ENCODE measurements at places on chromosomes 12 and 14.

DNA sequence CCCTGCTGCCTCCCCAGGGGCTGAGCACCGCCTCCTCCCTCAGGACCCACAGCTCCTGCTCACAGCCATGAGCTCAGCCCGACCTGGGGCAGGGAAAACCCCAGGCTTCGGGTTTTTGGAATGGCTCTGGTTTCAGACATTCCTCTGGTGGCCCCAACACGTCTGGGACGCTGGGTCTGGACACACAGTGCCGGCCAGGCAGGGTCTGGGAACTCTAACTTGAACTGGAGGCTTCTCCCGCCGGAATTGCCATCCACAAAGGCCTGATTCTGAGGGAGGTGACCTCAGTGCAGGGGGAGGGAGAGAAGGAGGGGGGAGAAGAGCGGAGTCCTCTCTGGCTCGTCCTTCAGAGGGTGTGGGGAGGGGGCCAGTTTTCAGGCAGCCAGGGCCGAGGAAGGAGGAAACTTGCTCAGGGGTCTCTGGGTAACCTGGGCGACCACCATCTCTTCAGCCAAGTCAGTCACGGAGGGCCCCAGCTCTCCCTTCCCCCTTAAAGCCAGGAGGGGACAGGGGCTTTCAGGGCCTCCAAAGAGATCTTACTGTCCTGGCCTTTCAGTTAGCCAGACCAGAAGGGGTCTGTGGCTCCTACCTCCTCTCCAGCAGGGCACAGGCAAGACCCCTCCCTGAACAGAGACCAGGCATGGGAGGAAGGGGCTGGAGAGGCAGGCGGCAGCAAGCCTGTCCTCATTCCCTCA lies 19.4 kb downstream of the NCKAP5L start:
- no peak for DNase-seq

DNA sequence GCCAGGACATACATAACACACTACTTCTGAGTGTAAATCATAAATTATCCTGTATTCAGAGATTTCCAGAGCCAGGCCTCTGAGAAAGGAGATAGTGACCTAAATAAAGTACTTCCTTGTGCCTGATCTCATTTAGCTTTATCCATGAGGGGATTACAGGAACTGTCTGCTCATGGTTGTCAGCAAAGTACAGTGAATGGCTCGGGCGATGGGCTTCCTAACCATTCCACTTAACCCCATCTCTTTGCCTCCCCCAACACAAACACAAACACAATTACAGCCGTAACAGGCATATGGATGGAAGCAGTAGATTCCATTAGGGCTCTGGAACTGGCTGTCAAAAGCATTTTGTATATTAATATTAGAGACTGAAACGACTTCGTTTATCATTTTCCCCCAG lies 206.7 kb upstream of the CPNE8 start:
- no peak for DNase-seq

DNA sequence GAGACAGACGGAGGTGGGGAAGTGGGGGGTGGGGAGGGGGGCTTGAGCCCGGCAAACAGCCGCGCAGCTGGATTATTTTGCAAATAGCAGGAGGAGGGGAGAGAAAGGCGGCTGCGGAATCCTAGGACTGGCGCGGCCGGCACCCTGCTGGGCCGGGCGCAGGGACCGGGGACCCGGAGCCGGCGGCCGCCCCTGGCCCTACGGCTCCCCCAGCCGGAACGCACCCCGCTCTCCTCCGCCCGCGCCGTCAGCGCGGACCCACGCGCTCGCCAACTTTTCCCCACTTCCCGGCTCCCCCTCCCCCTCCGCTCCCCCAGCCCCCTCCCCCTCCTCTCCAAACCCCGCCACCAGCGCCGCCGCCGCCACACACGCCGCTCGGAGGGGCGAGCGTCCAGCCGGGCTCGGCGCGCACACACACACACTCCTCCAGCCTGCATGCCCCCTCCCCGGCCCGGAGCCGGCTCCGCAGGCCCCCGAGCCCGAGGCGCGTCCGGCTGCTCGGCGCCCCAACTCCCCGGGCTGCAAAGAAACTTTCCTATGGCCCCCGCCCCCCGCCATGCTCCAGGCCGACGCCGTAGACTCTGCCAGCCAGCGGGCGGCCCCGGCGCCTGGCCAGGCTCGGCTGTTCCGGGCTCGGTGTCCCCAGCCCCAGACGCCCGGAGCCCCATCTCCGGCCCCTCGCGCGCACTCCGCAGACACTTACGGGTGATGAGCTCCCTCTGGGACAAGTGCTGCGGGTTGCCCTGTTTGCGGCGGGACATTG lies 1.4 kb downstream of the BCL11B start:
- DNase-seq: no peak

- DNase-seq: peak; percentile 69
Observed at GRCh38 chr14:105527826-105528585, 1.6 kb downstream of the TMEM121 start.

DNA sequence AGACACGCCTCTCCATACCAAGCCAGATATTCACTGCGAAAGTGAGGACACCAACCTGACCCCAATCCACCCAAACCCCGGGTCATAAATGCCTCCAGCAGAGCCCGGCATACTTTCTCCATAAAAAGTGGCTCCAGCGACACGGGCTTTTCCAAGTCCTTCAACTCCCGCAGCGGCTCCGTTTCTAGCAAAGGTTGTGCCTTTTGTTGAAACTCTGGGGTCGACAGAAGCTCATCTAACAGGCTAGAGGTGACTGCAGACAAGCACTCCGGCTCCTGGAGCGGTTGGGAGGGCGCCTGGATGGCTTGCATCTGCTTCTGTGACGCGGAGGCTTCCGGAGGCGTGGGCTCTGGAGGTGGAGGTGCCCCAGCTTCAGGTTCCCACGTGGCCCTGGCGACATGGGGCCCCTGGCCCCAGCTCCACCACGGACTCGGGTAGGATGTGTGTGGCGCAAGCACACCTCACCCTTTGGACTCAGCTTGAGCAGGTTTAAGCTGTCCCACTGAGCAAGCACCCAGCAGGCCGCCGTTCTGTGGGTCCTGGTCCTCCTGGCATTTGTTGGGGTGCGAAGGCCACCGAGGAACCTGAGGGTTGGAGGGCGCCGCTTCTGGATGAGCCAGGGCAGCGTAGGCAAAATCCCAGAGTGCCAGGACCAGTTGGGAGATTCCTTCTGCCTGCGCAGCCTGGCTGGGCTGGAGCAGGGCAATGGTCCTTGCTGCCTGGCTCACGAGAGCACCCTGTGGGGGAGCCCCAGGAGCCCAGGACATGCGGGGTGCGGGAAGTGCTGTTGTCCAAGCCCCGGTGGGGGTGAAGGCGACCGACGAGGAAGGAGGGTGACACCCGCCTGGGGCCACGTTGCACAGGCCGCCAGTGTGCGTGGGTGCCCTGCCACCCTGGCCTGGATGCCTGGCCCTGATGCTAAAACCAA lies 186.3 kb downstream of the ALG10 start:
- no peak for DNase-seq

DNA sequence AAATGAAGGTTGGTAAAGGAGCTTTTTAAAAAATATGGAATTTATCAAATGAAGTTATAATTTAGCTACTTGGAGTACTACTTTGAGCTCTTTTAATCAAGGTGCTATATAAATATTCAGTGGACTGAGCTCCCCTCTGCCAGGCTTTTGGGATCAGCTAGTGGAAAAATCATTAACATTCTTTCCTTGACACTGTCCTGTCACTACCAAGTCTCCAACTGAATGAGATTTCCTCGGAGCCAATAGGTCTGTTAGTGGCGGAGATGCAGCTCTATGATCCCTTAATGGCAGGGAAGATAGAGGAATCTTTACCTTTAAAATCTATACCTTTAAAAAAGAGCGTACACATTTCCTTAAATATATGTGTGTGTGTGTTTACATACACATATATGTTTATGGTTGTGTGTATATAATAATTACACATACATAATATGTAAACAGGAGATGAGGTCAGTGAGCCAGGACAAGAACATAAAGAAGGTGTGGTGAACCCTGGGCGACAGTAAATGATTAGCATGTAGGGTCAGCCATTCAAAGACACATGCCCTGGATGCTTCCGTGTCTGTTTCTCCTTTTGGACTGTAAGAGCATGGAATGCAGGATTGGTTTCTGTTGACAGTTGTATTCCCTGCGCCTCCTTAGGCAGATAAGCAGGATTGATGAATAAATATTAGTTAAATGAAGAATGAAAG lies 47.7 kb upstream of the ATP2A2 start:
- DNase-seq: no peak

- DNase-seq: no peak
Observed at GRCh38 chr12:39831587-39832315, 212.1 kb upstream of the ABCD2 start.

DNA sequence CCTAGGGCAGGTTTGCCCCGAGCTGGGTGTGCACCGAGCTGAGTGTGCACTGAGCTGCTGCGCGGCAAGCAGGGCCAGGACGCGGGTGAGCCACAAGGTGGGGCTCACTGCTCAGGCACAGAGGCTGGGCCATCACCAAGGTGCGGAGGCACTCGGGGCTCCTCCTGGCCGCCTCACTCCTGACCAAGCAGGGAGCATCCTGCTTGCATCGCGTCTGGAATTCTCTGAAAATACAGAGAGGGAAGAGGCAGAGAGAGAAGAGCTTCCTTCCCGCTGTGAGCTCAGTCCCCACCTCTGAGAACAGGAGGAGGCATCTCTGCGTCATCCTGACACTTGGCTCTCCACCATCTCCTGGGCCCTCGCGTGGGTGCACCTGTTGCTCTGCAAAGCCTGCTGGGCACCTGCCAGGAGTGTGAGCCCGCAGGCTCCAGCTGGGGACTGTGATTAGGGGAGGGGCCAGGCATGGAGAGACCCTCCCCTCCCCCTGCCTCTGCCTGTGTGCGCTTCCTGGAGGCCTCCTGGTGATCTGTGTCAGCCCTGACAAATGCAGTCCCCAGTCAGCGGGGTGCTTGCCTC lies 116.3 kb downstream of the GLT1D1 start:
- no peak for DNase-seq

- no peak for DNase-seq
Observed at GRCh38 chr12:77685901-77686300, 144.8 kb upstream of the NAV3 start.

GRCh38 chr12:72278894-72279293 lies 6.7 kb downstream of the TRHDE start:
- no peak for DNase-seq

DNA sequence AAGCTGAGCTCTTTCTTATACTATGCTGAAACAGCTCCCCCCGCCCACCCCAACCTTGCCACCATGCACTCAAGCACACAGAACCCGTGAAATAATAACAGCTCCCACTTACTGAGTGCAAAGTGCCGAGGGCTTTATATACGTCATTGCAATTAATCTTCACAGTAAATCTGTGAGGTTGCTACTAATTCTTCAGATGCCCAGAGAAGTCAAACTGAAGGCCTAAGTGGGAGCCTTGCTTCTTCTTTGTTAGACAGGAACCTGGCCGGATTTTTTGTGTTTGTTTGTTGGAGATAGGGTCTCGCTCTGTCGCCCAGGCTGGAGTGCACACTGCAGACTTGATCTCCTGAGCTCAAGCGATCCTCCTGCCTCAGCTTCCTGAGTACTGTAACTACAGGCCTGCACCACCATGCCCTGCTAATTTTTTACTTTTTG lies 34.0 kb downstream of the VCPKMT start:
- peak; percentile 38 for DNase-seq

- DNase-seq: no peak
Observed at GRCh38 chr14:34450542-34450915, 11.5 kb downstream of the SPTSSA start.

DNA sequence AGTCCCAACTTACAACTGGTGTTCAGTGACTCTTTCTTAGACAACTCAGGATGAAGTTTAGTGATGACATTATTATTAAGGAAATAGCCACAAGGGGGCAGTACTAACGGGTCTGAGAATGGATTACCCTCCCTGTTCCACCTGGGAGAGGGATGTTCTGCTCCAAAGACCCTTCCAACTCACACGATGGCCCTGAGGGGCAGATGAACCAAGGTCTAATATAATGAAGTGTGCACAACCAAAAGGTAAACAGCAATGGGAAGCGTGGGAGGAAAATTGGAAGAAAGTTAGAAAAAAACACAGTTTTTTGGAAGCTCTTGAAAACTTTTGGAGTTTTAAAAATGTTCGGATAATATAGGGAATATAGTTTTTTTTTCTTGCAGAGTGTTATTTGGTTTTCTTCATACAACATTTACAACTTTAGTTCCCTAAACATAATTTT lies 24.0 kb downstream of the FGF6 start:
- no peak for DNase-seq

GRCh38 chr12:83145325-83145840 lies 458.7 kb downstream of the TMTC2 start:
- no peak for DNase-seq

DNA sequence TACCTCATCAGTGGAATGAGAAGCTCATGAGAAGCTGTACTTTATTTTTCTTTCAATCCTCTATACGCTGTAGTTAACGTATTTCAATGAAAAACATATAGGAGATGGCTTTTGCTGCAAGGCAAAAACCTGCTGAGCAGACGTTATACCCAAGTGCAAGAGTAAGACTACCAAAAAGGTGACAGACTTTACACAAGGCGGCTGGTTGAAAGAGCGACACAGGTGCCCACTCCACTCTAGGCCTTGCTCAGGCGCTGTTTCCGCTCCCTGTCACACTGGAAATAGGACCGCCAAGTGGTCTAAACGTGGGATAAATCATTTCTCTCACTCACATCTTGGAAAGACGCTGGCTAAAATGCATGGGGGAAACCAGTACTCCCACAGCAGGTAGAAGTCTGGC lies 54.5 kb downstream of the PPP2R5C start:
- DNase-seq: no peak

- no peak for DNase-seq
Observed at GRCh38 chr12:57759360-57759980, 4.6 kb downstream of the MARCHF9 start.

DNA sequence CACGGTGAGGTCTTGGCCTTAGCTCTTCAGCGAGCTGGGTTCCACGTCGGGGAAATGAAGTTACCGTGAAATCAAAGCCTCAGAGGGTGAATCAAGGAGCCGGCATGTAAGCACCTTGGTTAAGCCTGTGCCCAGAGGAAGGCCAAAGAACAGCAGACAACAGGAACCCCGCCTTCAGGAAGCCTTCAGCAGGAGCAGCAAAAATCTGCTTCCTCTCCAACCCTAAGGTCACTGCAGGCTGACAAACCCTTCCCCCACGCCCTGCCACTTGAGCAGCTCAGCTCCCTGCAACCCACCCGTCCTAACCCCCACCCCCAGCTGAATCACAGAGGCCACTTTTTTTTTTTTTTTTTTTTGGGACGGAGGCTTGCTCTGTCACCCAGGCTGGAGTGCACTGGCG lies 72.9 kb upstream of the LTA4H start:
- DNase-seq: no peak

GRCh38 chr12:11729008-11729407 lies 79.5 kb downstream of the ETV6 start:
- no peak for DNase-seq

DNA sequence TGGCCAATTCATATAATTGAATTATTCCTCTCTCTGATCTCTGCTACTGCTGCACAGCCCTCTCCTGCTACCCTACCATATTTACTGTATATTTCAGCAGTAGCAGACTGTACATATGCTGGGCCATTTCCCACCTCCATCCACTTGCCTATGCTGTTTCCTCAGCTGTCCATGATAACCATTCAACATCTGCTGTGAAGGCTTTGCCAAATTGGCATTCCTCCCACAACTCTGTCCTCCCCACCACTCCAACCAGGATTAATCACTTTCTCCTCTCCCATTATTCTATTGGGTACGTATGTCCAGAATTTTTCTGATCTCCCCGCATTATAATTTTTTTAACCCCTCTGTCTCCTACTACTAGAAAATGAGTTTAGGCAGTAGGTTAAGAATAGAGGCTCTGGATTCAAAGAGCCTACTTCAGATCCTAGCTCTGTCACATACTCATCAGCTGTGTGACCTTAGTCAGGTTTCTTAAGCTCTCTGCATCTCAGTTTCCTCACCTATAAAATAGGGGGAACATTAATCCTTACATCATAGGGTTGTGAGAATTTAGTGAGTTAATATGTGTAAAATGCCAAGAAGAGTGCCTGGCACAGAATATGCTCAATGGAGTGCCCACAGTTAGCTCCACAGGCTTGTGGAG lies 123.3 kb downstream of the KICS2 start:
- DNase-seq: no peak

- DNase-seq: no peak
Observed at GRCh38 chr12:100733817-100734593, 60.6 kb upstream of the ANO4 start.

All from activated CD4-positive, alpha-beta T cell treated with anti-CD3 and anti-CD28 coated beads for 24 hours (primary cell).